ENCODE measurements at places on chromosomes 1 and 21.

- no peak for DNase-seq
These were observed 32.7 kb downstream of the TFAP2E start for GRCh38 chr1:35605867-35606182.

DNA sequence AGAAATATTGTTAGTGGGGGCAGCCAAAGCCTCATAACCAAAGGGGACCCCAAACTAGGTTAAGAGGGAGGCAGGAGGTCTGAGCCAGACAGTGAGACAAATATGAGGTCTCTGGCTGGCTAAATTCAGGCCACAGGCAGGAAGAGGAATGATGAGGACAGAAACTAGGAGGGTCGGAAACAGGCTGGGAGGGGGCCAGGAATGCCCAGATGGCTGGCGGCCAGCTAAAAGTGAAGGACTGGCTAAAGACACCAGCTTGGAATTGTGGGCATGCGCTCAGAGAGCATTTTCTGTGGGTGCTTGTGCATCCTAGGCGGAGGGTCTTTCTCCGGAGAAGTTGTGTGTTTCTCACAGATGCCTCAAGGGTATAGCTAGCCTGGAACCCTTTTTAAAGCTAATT, 77.0 kb downstream of the PGM1 start:
- no peak for DNase-seq

DNA sequence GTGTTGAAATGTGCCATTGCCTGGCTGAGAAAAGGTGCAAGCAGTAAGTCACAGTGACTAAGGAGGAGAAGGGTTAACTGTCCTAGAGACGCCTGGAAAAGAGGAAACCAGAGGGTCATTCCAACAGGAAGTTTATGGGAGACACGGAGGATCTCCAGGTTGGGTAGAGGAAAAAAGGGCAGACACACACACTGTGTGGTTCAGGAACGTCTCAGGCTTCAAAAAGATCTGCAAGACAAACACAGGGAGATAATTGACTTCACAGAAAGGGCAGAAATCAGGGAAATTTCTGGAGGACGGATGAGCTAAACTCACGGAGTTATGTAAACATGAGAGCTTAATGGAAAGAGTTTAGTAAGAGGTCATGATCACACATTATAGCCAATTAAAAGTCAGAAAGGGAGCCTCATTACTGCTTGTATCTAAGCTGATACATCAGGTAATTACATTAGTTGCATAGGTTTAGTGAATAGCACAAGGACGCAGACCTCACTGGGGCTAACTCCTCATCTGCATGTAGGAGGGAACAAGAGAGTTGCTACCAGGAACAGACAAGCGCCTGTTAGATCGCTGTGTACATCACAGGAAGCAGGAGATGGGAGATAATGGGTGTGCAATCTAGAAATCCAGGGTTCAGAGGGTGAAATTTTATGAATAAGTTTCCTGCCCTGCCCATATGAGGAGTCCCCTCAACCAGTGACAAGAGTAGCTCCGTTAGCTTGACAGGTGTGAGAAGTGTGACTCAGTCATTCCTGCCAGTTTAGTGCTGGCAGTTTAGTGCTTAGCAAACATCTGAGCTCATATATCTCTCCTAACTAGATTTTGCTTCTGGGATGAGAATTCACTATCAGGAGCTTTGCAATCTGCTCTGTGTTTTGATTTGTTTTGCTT, 96.6 kb upstream of the TNR start:
- no peak for DNase-seq

- no peak for DNase-seq
These were observed 61.4 kb upstream of the DIRAS3 start for GRCh38 chr1:68111519-68112436.

GRCh38 chr1:147575376-147575775, 34.1 kb downstream of the BCL9 start:
- DNase-seq: no peak

- DNase-seq: no peak
These were observed 176.2 kb downstream of the IGSF21 start for GRCh38 chr1:18283601-18284385.

DNA sequence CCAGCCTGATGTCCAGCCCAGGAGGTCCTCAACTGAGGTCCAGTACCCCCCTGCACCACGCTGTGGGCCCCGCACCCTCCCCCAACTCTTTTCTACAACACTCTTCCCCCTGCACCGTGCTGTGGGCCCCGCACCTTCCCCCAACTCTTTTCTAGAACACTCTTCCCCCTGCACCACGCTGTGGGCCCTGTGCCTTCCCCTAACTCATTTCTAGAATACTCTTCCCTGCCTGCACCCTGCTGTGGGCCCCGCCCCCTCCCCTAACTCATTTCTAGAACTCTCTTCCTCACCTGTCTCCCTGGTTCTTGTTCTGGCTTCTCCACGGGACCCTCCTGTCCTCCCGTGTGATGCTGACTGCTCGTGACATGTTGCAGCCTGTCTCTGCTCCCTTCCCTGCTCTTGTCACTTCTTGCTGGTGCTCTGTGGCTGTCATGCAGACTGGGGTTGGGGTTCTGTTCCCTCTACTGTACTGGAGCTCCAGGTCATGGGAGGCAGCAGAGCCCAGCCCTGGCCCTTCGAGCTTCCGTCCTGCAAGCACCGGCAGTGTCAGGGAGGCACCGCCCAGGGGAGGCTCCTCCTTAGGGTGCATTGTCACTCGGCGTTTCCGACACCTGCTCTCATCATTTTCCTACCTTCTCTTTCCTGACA, 160.1 kb upstream of the COL6A1 start:
- DNase-seq: no peak

GRCh38 chr1:55257958-55258357, 42.8 kb upstream of the USP24 start:
- no peak for DNase-seq

DNA sequence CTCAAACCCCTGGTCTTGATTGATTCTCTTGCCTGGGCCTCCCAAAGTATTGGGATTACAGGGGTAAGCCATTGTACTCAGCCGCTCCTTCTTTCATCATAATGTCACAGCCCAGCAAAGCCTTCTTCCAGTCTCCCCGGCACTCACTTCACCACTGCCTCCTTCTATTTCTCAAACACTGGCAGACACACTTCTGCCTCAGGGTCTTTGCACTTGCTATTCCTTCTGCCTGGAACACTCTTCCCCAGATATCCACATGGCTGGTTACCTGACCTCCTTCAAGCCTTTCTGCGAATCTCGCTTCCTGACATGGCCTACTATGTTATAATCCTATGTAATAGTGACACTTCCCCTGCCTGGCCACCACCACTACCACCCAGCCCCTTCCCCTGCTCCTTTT, 7.2 kb upstream of the SLC9A1 start:
- DNase-seq: no peak

- no peak for DNase-seq
These were observed 19.5 kb downstream of the ZMYM4 start for GRCh38 chr1:35287807-35288640.

- no peak for DNase-seq
These were observed 145.5 kb downstream of the USP25 start for GRCh38 chr21:15875286-15875685.

GRCh38 chr1:247173431-247173830, 1.6 kb upstream of the ZNF124 start:
- no peak for DNase-seq

DNA sequence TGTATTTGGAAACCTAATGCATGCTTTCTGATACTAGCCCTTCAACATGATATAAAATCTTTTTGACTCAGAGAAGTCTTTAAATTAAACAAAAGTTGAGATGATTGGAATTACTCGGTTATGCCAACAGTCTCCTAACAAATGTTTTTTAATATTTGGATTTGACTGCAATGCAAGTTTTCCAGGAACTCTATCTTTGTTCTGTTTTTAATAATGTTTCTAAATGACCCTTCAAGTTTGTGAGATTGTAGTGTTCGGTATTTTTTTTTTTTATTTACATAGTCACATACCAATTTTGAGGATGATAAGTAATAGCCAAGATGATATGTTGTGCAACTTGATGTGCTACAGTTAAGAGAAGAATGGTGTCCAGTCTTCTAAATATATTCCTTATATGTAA, 258.0 kb downstream of the FMN2 start:
- no peak for DNase-seq

- no peak for DNase-seq
These were observed 2.3 kb downstream of the GART start for GRCh38 chr21:33539616-33540015.

GRCh38 chr1:59315529-59316463, 18.9 kb downstream of the FGGY start:
- no peak for DNase-seq

- DNase-seq: peak; percentile 87
These were observed 45.5 kb downstream of the TP73 start for GRCh38 chr1:3697810-3698209.

DNA sequence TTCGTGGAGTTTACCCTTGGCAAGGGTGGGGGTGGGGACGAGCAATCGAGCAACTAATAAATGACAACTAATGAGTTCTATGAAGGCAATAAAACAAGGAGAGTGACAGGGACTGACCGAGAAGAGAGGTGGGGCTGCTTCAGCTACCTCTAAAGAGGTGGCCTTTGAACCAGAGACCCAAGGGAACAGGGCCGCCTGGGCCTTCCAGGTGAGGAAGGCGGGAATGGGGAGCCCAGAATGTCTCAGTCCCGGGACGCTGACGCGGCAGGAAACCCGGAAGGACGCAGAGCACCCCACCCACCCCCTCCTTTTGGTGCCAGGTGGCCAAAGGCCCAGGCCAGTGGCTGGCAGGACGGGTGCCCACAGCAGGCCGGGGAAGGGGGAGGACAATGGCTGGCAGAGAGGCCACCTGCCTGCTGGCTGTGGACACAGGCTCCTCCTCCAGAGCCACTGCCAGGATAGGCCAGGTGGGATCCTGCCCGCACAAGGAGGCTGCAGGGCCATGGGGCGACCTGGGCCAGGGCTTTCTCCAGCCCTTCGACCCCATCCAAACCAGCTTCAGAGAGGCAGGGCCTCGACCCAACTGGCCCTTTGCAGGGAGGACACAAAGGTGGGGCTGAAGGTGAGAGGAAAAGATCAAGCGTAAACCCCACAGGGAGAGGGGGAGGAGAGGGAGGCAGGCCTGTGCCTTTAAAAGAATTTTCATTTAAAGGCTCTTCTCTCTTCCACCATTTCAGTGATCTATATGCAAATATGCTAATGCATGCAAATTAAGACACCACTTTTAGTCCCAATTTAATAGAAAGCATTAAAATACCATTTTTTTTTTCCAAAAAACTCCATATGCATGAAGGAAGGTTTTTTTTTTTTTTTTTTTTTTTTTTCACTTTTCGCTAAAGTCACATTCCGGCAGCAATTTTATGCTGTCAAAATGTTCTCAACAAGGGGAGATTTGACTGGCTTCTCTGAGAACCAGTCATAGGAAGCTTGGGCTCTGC, 58.1 kb downstream of the CASZ1 start:
- no peak for DNase-seq

DNA sequence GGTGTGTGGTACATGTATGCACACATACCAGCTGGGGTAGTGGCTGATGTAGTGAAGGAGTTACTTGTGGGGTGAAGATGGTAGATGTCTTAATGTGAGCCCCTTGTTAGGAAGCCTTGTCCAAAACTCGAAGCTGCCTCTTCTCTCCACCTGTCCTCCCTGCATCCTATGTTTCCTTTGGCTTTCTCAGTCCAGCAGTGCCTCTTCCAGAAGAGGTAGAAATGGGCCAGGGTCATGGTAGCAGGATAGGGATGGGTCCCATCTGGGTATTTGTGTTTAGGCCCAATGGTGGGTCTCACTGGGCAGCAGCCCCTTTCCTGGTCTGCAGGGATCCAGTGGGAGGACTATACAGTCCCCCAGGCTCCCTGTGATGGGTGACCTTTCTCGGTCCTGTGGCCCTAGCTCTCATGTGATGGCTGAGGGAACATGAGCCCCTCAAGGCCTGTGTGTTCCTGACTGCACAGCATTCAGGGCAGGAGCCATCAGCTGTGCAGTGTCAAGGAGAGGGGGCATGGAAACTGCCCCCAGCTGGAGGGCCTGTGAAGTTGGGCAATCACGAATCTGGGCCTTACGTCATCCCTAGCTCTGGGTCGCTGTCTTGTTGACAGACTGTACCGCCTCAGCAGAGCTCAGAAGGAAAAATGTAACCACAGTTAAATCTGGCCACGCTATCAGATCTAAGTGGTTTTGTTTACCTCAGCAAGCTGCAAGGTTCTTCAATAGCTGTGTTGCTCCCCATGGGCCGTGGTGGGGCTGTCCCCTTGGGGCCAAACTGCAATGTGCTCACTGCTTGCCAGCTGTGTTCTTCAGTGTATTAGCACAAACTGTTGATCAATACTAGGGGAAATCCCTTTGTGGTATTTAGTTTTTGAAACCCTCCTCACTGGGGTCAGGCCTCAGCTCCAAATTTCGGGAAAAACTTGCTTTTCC, 82.7 kb downstream of the NOS1AP start:
- DNase-seq: no peak

Data from NCI-H1417 treated with DMSO at 0.1 percent for 48 hours (cell line).